Stimulated activated CD8-positive, alpha-beta memory T cell treated with anti-CD3 and anti-CD28 coated beads, Interleukin-7, amount 100 ng/mL, for 24 hours (primary cell): ENCODE measurements at places on chromosomes 13 and 19.

GRCh38 chr13:80039000-80039399 lies 301.9 kb downstream of the SPRY2 start:
- DNase-seq = no peak

- DNase-seq = no peak
Measured at GRCh38 chr19:42284591-42285341, 15.7 kb downstream of the CIC start.

DNA sequence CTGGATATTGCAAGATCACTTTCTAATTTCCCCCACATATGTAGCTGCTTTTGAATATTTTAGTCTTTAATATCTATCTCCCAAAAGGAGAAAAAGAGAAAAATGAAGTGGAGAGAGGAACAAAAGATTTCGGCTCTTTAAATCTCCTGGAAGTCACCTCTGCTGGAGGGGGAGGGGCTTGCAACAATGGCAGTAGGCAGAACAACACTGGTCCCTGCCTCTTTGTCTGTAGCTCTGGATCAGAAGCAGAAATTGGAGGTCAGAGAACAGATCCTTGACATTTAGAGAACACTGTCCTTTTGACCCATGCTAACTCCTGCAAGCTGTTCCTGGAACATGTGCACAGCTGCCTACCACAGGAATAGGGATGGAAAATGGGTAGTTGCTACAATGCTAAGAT lies 86.7 kb upstream of the GPR12 start:
- no peak for DNase-seq

- no peak for DNase-seq
Measured at GRCh38 chr19:6705931-6706632, 14.4 kb downstream of the C3 start.

- no peak for DNase-seq
Measured at GRCh38 chr13:92972751-92973150, 253.9 kb upstream of the GPC6 start.

DNA sequence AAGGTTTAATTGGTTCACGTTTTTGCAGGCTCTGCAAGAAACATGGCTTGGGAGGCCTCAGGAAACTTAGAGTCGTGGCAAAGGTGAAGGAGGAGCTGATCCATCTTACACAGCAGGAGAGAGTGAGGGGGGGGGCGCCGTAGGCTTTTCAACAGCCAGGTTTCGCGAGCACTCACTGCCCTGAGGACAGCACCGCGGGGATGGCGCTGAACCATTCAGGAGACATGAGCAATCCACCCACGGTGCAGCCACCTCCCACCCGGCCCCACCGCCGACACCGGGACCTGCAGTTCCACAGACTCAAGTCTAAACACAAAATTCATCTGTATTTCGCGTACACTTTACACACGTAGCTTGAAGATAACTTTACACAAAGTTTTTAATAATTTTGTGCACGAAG lies 73.6 kb downstream of the KDM4B start:
- DNase-seq = no peak

DNA sequence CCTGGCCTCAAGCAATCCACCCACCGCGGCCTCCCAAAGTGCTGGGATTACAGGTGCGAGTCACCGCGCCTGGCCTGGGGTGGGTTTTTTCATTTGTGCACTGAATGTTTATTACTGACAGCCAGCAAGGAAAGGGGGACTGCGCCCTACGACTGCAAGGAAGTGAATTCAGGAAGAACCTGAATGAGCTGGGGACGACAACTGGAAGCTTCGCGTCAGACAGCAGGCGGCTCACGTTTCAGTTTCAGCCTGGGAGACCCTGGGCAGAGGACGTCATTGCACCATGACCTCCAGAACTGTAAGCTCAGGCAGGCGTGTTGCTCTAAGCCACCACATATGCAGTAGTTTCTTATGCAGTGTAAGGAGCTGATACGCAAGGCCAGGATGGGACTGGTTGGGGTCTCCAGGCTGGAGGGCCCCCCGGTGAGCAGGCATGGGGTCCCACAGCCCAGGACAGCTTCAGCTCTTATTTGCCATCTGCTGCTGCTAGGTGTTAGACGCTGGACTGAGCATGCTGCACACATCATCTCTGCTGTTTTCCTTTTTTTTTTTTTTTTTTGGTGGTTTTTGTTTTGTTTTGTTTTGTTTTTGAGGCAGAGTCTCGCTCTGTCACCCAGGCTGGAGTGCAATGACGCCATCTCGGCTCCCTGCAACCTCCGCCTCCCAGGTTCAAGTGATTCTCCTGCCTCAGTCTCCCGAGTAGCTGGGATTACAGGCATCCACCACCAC lies 66.6 kb downstream of the GADD45B start:
- no peak for DNase-seq

DNA sequence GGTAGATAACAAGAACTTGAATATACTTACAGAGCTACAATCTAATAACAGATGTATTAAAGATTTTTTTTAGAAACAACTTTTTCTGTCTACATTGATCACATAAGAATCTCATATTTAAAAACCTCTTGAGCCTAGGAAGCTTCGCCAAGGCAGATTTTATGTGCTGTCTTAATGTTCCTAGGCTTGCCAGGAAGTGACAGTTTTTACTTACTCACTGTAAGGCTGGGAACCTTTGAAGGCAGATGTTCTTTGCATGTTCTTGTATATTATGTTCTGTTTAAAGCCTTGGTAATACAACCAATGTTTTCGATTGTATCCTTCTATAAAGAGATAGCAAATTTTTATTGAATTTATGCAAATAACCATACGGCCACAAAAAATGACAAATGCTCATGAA lies 492.7 kb downstream of the GPC5 start:
- DNase-seq = no peak

DNA sequence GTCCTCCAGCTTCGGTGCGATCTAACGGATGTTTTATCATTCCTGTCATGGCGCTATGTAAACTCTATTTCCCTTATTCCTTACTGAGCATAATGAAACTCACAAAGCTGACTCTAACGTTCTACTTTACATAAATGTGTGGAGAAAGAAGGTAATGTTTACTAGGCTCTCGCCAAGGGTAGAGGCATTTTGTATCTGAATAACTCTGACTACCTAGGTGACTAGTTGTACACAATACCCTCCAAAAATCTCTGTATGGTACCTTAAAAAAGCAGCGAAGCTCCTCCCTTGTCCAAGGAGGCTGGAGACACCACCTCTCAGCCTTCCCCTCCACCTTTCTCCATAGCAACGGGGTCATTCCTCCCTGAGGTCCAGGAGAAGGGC lies 316 bp upstream of the ZNF530 start:
- DNase-seq = no peak

DNA sequence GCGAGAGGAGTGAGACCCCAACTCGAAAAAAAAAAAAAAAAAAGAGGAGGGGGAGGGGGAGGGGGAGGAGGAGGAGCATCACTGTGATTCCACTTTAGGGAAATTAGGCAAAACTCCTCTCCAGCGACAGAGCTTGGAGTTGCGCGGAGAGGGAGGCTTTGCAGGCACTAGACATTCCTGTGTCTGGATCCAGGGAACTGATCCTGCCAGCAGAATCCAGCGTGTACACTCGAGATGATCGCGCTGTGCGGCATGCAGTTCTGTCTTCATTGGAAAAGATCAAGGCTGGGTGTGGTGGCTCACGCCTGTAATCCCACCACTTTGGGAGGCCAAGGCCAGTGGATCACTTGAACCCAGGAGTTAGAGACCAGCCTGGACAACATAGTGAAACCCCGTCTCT lies 29.6 kb upstream of the KLF2 start:
- DNase-seq = no peak

DNA sequence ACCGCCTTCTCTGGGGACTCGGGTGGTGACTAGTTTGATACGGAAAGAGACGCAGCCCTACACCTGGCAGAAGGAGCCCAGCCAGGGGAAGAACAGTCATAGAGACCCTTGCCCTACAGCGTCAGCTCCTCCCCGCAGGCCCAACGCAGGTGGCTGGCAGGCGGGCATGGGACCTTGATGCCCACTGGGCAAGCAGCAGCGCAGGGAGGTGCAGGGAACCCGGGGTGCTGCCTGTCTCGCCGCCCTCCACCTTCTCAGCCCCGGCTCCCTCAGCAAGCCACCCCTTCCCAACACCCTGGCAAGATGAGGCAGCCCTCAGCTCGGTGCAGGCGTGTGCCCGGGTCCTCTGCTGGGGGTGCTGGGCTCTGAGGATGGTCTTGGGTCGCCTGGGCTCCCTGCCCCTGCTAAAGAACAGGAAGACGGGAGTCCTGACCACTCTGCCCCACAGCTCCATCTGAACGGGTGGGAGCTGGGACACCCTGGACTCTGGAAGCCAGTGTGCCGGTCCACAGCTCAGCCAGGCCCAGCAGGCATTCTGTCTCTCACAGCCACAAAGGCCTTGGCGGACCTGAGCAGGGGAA lies 9.0 kb downstream of the MIER2 start:
- no peak for DNase-seq

DNA sequence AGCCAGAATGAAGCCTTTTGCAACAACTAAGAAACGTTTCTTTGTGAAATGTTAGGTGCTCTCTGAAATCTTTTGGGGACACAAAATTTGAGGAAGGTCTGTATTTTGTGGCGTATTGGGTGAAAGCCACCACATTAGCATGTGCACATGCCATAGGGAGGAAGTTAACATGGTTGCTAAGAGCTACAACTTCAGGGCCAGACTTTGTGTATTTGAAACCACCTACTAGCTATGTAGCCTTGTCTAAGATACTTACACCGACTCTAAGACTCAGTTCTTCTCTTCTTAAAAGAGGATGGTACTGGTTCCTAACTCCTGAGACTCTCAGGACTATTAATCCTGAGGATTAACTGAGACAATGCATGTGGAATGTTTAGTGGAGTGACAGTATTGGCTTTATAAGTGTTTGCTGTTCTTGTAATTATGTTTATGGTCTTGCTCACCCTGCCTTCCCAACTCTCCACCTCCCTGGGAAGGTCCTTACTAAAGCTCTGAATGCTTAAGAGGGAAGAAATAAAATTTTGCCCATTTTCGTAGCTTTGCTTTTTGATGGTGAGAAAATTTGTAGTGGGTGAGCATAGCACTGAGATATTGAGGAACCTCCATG lies 15.5 kb downstream of the SERP2 start:
- DNase-seq = no peak

- DNase-seq = no peak
Measured at GRCh38 chr13:98528663-98529064, 48.2 kb downstream of the STK24 start.

GRCh38 chr19:34034318-34034846 lies 137.9 kb upstream of the LSM14A start:
- no peak for DNase-seq

DNA sequence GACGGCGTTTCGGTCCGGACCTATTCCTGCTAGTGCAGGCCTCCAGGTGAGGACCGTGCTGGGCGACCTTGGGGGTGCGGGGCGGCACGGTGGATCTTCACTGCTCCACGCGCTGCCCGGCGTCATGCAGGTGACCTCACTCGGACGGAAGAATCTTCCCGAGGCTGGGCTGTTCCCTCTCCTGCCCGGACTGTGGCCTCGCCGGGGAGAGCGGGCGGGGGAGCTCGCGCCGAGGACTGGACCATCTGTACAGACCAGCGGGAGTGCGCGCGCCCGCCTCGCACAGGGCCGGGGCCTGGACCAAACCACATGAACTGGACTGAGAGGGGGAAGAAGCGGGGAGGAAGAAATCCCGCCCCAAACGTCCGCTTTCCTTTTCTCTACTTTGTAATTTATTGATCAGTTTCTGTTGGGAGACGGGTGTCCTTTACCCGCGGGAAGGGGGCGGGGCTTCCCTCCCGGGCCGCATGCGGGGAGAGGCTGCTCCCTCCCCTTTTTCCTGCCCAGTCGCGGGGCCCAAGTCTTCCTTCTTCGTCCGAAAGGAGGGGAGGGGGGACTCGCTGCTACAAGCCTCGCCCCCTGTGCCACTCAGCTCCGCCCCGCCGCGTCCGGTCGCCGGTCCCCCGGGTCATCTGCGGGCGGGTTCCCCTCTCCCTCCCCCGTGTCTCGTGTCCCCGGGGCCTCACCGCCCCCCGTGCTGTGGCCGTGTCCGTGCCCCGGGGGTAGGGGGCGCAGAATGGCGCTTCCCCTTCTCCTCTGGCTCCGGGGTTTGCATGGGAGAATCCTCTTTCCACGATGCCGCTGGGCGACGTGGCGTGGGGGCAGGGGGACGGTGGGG lies 4.9 kb downstream of the HRC start:
- no peak for DNase-seq
